Inflammatory macrophage (primary cell): ENCODE measurements at places on chromosomes 16 and 17.

- DNase-seq, result no peak
Observed at GRCh38 chr16:57361404-57361803, 2.8 kb downstream of the CCL22 start.

GRCh38 chr17:79833110-79833450 is 6.2 kb downstream of the CBX4 start:
- DNase-seq, result no peak

- no peak for DNase-seq
Observed at GRCh38 chr17:62994931-62995330, 28.9 kb downstream of the TANC2 start.

DNA sequence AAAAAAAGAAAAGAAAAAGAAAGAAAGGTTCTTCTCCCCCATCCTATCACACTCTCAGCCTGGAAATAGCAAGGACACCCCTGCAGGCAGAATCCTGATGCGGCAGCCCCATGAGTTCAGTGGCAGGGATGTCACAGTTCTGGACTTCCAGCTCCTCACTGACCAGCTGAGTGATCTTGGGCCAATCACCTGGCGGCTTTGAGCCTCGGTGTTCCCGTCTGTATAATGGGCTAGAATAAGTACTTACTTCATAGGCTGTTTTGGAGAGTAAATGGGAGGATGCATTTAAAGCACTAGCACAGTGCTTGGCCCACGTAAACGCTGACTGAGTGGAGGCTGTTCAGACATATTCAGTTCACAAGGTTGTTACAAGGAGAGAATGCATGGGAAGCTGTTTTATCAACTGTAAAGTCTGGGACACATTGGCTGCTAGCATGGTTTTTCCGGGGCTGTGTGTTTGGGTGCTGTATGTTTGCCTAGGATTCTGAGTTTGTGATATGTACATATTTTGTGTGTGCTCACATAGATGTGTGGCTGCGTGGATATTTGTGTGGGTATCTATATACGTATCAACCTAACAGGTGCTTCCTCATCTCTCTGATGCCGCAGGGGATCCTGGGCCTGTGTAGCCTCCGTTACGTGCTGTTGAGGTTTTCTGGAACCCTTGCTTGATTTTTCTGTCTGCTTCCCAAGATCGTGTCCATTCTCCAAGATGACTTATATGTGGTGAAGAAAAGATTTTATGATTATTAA is 3.4 kb downstream of the BHLHA9 start:
- no peak for DNase-seq

DNA sequence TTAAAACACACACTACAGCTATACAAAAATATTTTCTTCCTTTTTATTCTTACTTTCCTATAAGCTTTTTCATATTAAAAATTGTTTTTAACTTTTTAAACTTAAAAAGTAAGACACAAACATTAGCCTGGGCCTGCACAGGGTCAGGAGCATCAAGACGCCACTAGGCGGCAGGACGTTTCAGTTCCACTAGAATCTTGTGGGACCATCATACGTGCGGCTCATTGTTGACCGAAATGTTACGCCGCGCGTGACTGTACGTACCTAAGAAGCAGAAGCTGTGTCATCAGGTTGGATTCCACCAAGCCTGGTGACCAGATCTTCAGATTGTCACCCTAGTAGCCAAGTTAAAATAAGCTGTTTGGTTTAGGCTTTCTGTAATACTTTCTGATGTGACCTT is 47.1 kb downstream of the USP10 start:
- DNase-seq, result no peak
